ENCODE measurements at places on chromosomes 11 and 22.

DNA sequence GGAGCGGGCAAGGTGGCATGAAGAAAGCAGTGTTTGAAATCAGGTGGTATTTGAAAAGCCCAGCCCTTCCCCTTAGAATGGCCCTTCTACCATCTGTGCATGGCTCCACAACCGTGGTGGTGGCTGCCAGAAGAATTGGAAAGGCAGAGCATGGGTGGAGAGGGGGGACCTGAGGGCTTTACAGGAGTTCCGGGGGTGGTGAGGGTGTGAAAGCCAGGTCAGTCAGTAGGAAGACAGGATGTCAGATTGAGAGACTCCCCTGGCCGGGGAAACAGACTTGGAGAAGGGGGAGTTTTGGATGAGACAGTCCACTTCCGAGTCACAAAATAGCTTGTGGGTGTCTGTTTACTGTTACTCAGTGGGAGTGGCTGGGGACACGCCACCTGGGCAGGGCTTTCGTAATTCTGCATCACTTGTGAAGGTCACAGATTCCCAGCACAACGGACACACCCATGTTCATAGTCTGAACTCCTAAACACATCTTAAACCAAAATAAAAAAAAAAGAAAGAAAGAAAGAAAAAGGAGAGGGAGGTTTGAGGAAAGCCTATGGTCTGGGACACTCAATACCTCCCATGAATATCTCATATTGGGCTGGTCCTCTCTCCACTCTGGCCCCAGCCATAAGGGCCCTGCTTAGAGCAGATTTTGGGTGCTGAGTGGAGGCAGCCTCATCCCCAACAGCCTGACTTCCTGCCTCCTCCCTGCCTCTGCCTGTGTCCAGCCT is 24.4 kb upstream of the SMIM35 start:
- DNase-seq, result no peak

DNA sequence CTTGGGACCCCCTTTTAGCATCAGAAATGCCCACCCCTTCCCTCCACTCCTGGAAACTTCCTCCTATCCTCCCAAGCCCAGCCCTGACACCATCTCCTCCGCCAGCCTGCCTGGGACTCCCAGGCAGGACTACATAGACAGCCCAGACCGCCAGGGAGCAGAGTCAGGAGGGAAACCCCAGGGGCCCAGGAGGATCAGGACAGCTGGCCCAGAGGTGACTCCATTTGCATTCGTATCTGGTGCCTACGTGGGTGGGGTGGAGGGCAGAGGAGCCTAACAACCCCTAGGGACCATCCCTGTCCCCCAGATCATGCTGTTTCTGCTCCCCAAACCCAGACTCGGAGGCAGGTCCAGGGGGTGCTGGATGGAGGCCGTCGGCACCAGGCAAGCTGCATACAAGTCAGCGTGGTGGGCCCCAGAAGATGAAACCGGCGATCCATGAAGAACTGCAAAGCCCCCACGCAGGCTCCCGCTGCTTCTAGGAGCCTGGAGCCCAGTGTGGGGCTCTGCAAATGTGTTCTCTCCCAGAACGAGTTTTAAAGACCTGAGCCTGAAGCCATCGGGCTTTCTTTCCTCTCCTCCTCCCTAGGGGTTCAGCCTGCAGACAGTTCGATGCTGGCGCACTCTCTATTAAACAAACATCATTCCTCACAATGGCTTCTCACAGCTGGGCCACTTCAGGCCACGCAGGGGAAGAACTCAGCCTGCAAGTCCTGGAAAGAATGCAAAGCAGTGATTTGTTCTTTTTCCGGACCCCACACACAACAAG is 1506.8 kb downstream of the BRD1 start:
- no peak for DNase-seq

DNA sequence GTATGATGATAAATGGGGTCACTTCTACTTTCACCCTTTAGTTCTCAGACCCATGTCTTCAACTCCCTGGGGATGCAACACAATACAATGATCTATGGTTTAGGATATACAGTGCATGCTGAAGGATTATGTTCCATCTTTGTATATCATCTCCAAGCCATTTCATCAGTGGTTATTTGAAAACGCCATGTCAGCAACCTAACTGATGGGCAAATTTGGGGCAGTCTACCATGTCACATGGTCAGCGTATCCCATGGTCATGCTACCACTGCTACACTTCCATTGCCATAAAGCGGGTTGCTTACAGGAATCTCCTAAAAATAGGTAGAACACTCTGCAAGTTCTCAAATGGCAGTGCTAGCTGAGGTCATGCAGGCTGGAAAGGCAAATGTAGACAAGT is 236.5 kb upstream of the ISX start:
- no peak for DNase-seq

GRCh38 chr11:111819829-111820237 is 51.5 kb downstream of the ALG9 start:
- DNase-seq, result no peak

DNA sequence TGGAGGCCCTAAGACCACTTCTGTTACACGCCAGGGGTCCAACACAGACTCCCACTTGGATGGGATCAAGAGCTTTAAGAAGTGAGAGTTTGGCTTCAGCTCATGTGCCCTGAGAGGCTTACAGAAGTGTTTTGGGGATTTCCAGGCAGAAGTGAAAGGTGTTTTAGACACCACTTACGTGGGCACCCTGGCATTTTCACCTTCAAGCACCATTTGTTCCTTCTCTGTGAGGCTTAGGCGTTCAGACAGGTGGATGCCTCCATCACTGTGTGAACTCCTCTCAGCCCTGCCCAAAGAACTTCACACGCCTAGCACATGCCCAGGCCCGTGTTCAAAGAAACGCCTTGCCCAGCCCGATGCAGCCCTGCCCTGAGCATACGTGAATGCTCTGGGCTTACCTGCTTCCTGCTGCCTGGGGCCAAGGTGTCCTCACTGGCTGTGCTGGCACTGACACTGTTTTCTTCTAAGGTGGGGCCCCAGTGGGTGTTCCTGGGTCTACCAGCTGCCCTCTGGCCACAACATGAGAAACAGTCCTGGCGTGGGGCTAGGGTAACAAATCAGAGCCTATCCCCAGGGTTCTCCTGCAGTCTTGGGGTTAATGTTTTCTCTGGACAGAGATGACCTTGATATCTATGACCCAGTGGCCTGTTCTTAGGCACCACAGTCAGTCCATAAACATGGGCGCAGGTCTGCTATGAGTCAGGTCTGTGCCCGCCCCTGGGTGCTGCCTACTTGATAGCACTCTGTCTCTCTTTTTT is 34.0 kb downstream of the AMPD3 start:
- peak; percentile 14 for DNase-seq

- DNase-seq, result peak; percentile 82
Measured at GRCh38 chr22:36344106-36344827, 43.5 kb downstream of the MYH9 start.

DNA sequence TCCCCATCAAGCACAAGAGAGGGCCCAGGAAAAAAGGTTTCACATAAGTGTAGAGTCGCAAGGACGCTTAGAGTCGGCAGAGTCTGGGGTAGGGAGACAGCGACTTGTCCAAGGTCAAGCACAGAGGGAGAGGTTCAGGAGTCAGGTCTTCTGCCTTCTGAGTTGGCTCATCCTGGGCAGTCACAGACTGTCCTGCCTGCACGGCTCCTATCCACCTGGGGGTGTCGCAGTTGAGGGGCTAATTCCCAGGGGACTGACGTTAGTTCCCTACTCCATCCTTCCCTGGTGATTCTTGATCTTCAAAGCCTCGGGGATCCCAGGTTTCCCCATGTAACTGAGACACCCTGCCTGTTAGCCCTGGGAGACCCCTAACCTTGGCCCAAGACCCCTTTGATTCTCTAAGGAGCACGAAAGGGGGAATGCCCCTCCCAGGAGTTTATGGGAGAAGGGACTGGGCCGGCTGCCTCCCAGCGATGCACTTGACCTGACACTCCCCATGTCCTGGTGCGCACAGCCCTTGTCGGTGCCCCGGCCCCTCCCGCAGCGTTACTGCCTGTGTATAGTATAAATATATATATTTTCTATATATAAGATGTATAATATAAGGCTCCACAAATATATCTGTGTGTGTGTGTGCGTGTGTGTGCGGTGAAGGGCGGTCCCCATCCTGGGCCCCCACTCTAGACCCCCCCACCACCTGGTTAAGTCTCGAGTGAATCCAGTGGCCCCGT is 14.7 kb upstream of the TAB1 start:
- DNase-seq, result no peak

DNA sequence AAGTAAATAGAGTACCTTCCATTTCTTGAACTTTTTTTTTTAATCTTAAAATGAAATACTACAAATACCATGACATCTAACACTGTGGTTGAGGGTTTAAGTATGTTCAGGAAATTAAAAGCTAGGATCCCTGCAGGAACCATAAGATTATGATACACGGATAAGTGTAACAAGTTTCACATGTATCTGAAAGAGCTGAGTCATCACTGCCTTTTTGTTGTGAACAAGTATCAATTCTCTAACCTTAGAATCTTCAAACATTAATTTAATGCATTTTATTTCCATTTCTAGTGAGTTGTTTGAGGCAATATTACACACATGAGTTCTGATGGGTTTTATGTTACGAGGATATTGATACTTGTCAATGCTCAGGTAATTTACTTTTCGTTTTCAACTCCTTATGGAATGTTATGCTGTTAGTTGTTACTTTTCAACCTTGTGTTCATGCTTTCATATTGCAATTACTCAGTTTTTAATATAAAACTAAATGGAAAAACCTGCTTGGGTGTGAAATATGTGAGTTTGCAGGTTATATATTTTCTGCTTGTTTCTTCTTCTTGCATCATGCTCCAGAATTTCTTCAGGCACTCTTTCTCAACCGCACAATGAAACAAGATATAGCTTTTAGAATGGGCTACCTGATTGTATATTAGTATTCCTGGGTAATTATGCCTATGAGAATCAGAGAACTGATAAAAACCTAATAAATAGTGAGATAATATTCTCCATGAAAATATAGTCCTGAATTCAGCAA is 361.3 kb upstream of the MTNR1B start:
- no peak for DNase-seq

- no peak for DNase-seq
Measured at GRCh38 chr11:83990160-83990733, 704.1 kb upstream of the CCDC90B start.

GRCh38 chr11:68659158-68659921 is 25.0 kb upstream of the GAL start:
- no peak for DNase-seq

- DNase-seq, result no peak
Measured at GRCh38 chr22:45455212-45455611, 41.7 kb downstream of the RIBC2 start.

- DNase-seq, result no peak
Measured at GRCh38 chr11:119590651-119591351, 138.2 kb downstream of the NECTIN1 start.

- DNase-seq, result no peak
Measured at GRCh38 chr11:36361901-36362391, 65.9 kb downstream of the PRR5L start.

- DNase-seq, result no peak
Measured at GRCh38 chr11:576811-577610, 741 bp downstream of the PHRF1 start.

- DNase-seq, result no peak
Measured at GRCh38 chr11:62574363-62575071, 826 bp upstream of the EEF1G start.

- no peak for DNase-seq
Measured at GRCh38 chr11:16843294-16843693, 104.8 kb downstream of the C11orf58 start.

GRCh38 chr11:67441731-67442351 is 1.4 kb downstream of the CORO1B start:
- no peak for DNase-seq

GRCh38 chr11:129117595-129118350 is 74.4 kb downstream of the ARHGAP32 start:
- DNase-seq, result peak; percentile 32

GRCh38 chr22:29925402-29925801 is 42.4 kb downstream of the MTMR3 start:
- DNase-seq, result no peak

- DNase-seq, result no peak
Measured at GRCh38 chr11:86162239-86162638, 82.3 kb upstream of the EED start.

- no peak for DNase-seq
Measured at GRCh38 chr11:71117311-71117710, 135.1 kb downstream of the SHANK2 start.

DNA sequence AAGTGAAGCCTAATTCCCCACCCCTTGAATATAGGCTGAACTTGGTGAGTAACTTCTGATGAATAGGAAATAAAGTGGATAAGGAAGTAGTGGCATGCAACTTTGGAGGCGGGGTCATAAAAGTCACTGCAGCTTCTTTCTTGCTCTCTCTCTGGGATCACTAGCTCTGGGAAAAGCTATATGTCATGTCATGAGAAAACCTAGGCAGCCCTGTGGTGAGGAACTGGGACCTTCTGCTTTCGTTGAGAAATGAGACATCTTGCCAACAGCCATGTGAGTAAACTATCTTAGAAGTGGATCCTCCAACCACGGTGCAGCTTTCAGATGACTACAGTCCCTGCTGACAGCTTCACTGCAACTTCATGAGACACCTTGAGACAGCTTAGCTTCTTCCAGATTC is 15.7 kb downstream of the ZNF214 start:
- no peak for DNase-seq

DNA sequence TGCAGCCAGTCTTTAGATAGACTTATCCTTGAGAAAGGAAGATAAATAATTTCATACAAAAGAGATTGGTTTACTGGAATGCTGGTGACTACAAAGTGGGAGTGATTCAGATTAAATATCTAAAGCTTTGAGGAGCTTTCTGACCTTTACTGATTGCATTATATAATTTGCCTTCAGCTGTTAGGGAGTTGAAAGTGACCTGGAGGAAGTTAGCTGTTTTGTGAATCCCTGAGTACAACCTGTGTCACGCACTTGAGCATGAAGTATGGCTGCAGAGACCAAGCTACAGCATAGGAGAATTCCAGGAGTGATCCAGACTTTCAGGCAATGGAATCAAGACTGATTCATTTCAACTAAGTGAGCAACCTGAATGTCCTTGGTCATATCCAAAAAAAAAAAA is 1848.3 kb upstream of the RAG2 start:
- DNase-seq, result no peak
